ENCODE measurements at places on chromosomes 6 and 20. TPM values are rescaled to one million over a fixed set of nuclear protein-coding genes. Genes with fewer than 3 reads are reported as not detected.

GRCh38 chr20:53376021-53376420, 217.6 kb downstream of the ZNF217 start:
- no peak for DNase-seq

DNA sequence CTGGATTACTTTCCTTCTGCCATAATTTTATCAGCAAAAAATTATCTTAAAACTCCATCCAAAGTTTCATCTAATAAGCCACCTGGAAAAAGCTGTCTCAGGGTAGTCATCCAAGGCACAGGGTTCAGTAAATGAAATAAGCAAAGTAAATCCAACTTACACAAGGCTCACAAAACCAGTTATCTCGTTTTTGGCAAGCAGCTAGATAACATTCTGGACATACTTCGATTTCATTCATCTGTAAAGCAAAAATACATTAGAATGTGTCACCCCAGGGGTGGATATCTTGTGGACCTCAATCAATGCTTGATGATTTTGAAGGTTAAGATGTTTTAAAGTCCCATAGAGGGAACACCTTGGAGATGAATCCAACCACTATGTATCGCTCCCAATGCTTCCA, 73.1 kb downstream of the ZMYND8 start:
- no peak for DNase-seq

Gene PAK1IP1
- total RNA-seq: 11.7 TPM

Gene LTB
- 1.6 TPM for total RNA-seq

Gene PKIB
- total RNA-seq: 7.7 TPM

Data from omental fat pad (tissue), 4 donors.